ENCODE measurements at places on chromosomes 12 and 14. TPM values are rescaled to one million over a fixed set of nuclear protein-coding genes. Genes with fewer than 3 reads are reported as not detected.

The SSPN gene
- 31.5 TPM for total RNA-seq

The TAOK3 gene
- 15.9 TPM for total RNA-seq

The ENDOU gene
- not detected for total RNA-seq

The CCDC175 gene
- total RNA-seq = 0.41 TPM

The DIP2B gene
- total RNA-seq = 5.6 TPM

The KCNC2 gene
- total RNA-seq = not detected

The TMEM179 gene
- 2.3 TPM for total RNA-seq

The ZNF268 gene
- total RNA-seq = 2.1 TPM

- H3K27ac ChIP-seq = no peak overlapping the region
- H3K36me3 ChIP-seq = no peaks in the 10 kb centered on the region
- no peak for DNase-seq
- no peaks in the 10 kb centered on the region for H3K4me1 ChIP-seq
- no peaks in the 10 kb centered on the region for H3K27me3 ChIP-seq
- H3K4me3 ChIP-seq = no peak overlapping the region
Measured at GRCh38 chr14:89977668-89978067, 21.9 kb downstream of the TDP1 start.

DNA sequence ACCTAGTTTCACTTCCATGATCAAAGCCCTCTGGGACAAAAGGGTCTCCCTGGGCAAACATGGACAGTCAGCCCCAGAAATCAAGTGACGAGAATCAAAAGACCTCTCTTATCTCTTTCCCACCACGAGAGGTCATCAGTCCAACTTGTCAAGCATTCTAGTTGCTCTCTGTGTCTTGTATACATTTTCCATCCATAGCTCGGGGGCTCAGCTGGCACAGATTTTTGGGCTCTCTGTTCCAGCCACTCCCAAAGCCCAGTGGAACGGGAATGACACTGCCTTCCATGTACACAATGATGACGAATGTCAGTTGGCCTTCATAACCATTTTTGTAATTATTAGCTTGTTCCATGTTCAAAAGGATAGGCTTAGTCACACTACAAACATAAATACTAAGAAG is 29.7 kb downstream of the NOS1 start:
- no peak overlapping the region for H3K27ac ChIP-seq
- H3K27me3 ChIP-seq = no peaks in the 10 kb centered on the region
- H3K4me3 ChIP-seq = no peak overlapping the region
- H3K4me1 ChIP-seq = no peaks in the 10 kb centered on the region
- no peak for DNase-seq

DNA sequence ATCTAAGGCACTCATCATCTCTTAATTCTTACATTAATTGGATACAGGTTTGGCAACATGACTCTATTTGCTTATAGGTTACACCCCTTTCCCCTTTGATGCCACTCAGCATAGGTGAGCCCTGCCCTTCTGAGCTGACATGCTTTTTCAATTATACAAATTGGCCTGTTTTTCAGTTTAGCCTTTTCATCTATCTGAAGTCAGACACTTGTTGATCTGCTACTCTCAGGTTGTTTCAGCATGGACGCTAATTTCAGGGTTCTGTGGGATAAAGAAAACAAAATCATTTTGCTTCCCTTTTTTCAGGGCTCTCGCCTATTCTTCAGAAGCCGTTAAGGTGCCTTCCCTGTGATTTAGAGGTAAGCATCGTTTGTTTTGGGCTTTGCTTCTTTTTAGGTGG is 55.3 kb downstream of the DACT1 start:
- no peaks in the 10 kb centered on the region for H3K4me1 ChIP-seq
- H3K27me3 ChIP-seq = no peaks in the 10 kb centered on the region
- no peaks in the 10 kb centered on the region for H3K36me3 ChIP-seq

GRCh38 chr12:6058481-6059161 is 65.8 kb downstream of the VWF start:
- H3K27ac ChIP-seq = no peak overlapping the region
- no peak overlapping the region for H3K4me3 ChIP-seq
- no peak for DNase-seq
- H3K27me3 ChIP-seq = no peaks in the 10 kb centered on the region
- no peaks in the 10 kb centered on the region for H3K36me3 ChIP-seq

GRCh38 chr12:121190523-121191031 is 19.4 kb upstream of the P2RX4 start:
- no peaks in the 10 kb centered on the region for H3K27me3 ChIP-seq
- H3K4me1 ChIP-seq = no peaks in the 10 kb centered on the region
- H3K27ac ChIP-seq = no peak overlapping the region
- H3K4me3 ChIP-seq = no peak overlapping the region
- no peak for DNase-seq

DNA sequence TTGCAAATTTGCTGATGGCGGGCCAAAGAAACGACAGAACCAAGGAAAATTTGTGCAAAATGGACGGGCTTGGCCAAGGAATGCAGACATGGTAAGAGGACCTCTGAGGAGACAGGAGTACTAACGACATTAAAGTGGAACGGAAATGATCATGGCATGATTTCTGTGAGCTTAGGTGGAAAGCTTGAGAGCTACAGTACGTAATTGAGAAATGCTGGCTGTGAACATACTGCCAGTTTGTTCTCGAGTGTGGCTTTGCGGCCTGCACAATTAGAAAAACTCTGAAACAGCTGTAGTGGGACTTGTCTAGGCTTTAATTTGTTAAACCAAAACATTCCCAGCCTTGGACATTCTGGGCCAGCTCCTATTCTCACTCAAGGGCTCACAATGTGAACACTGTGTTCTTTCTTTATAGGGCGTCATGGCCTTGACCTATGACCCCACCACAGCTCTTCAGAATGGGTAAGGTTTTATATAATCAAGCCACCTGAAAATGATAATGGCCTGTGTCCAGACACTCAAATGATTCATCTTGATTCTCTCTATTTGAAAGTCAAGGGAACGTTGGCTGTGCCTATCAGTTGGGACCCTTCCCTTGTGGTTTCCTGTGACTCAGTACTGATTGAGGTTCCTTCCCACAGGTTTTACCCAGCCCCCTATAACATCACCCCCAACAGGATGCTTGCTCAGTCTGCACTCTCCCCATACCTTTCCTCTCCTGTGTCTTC is 48.5 kb downstream of the BAZ2A start:
- H3K4me3 ChIP-seq = no peak overlapping the region
- no peak for DNase-seq
- no peaks in the 10 kb centered on the region for H3K36me3 ChIP-seq
- H3K27me3 ChIP-seq = no peaks in the 10 kb centered on the region

GRCh38 chr14:99251721-99252120 is 20.3 kb downstream of the BCL11B start:
- H3K27ac ChIP-seq = no peak overlapping the region
- no peak for DNase-seq
- no peaks in the 10 kb centered on the region for H3K36me3 ChIP-seq
- H3K4me3 ChIP-seq = no peak overlapping the region

- H3K36me3 ChIP-seq = no peaks in the 10 kb centered on the region
- no peak overlapping the region for H3K27ac ChIP-seq
- H3K4me1 ChIP-seq = no peaks in the 10 kb centered on the region
- no peak for DNase-seq
- H3K27me3 ChIP-seq = no peaks in the 10 kb centered on the region
- no peak overlapping the region for H3K4me3 ChIP-seq
Measured at GRCh38 chr12:133201888-133202287, 20.6 kb downstream of the ZNF268 start.

DNA sequence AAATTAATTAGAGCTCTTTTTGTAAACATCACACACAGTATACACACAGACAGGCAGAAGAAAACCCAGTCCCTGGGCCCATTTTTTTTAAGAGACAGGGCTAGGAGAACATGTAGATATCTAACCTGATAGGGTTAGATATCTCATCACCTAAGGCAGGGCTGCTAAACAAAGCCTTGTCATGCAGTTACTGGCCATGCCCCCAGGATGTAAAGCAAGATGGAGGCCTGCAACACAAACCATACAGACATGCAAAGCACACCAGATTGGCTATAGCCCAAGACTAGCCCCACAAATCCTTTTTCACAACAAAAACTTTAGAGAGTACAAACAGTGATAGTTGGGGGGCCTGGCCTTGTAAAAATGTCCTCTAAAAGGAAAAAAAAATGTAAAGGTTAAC is 20.5 kb downstream of the CLEC2A start:
- H3K27ac ChIP-seq = no peak overlapping the region
- no peaks in the 10 kb centered on the region for H3K27me3 ChIP-seq
- DNase-seq = no peak
- H3K36me3 ChIP-seq = no peaks in the 10 kb centered on the region

GRCh38 chr12:38775457-38775856 is 129.9 kb downstream of the CPNE8 start:
- no peak overlapping the region for H3K4me3 ChIP-seq
- no peaks in the 10 kb centered on the region for H3K27me3 ChIP-seq
- no peaks in the 10 kb centered on the region for H3K4me1 ChIP-seq
- no peak overlapping the region for H3K27ac ChIP-seq

Data from uterus (tissue), 4 donors.